ENCODE measurements at places on chromosomes 7 and 10. TPM values are rescaled to one million over a fixed set of nuclear protein-coding genes. Genes with fewer than 3 reads are reported as not detected.

DNA sequence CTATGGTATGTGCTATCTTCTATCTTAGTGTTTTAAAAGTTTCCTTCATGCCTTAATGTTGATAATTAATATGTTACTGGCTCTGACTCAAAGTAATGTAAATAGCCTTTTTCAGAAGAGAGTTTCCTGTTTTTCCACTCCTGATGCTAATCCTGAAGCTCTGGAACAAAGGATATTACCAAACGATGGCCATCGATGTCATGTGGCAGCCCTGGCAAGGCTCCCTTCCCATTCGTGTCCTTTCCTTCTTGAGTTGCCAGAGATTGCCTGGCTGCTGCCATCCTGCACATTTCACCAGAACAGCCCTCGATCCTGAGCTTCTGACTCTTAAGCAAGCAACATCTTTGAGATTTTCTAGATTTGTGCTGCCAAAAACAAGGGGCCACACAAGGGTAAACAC, 46.0 kb downstream of the RNF133 start:
- no peak for DNase-seq

DNA sequence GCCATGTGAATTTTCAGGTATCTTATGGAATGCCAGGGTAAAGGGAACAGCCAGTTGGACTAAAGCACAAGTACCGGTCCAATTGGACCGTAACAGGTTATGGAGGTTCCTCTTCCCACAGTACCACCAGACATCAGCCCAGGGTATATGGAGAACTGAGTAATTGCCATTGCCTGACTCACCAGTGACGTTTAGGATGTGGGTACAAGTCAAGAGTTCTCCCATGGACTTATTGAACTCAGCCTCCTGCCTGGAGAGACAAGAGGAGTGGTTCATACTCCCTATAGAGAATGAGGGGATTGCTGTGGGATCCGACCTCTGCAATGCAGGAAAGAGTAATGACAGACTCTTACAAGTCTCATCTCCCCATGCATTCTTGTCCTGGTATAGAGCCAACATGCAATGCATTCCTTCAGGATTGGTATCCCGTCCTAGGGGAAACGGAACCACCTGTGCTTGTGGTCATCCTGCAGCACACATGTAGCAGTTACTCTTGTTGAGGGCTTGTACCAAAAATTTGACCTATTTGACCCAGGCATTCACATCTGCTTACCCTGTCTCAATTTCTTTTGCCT, 30.7 kb upstream of the ELOVL3 start:
- DNase-seq, result peak; percentile 35

DNA sequence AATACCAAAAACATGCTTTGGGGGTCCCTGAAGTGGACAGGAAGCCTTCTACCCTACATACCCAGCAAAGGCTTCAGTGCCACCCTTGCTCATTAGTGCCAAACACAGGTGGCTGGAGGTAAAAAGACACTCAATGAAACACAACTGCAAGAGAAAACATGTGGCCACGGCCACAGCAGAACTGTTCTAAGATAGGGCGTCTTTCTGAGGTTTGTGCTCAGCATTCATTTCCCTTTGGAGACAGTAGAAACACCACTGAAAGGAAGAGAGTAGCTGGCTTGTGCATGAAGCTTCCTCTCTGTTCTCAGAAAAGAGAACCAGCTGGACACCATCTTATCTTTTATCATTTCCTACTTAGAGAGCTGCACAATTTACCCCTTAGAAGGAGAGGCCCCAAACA, 143.0 kb downstream of the PLXNA4 start:
- DNase-seq, result no peak

DNA sequence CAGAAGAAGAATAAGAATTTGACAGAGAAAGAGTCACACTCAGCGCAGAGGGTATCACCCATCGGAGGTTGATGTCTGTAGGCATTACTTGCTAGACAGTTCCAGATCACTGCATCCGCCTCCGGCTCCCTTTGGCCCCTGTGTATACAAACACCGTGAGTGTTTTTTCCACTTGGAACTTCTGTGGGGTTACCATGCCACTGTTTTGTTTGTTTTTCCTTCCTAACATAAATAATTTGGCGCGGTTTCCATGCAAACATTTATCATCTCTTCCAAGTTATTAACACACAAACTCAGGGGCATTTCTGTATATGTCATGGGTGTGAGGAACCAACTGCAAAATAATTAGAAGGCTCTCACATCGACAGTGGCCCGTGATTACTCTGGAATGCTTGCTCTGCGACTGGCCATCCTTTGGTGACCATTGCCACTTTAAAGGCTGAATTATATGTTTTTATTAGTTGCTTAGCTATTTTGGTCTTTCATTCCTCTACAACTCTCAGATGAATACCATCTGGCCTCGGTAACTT, 612.2 kb upstream of the MKI67 start:
- DNase-seq, result no peak

DNA sequence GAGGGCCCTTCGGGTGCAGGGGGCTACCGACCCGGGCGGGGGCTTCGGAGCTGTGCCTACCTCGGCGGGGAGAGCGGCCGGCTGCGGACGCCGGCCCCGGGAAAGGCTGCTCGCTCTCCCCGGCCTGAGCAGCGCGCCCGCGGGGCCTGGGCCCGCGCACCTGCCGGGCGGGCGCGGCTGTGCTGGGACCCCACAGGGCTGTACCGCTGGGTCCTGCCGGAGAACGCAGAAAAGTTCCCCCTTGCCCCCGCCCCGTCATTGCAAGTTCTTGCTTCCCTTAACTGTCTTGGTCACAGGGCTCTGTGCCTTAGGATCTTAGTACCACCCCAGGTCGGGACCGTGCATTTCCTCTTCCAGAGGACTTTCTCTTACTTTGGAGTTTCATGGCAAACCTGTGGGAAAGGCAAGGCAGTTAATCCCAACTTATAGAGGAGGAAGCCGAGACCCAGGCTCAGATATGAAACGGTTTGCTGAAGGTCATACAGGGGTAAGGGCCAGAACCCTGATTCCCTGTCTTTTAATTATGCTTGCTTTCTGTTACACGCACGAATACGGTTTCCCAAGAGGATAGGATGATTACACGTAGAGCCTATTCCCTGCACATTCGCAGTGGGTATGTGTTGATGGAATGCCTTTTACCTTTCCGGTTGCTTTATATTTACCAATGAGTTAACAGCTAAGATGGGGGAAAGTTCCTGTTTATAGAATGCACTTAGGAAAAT, 652 bp downstream of the PCGF5 start:
- peak; percentile 20 for DNase-seq

Gene OR2A7
- total RNA-seq, result not detected

Gene ARF5
- 252 TPM for total RNA-seq
